ENCODE measurements at places on chromosomes 3 and 15.

DNA sequence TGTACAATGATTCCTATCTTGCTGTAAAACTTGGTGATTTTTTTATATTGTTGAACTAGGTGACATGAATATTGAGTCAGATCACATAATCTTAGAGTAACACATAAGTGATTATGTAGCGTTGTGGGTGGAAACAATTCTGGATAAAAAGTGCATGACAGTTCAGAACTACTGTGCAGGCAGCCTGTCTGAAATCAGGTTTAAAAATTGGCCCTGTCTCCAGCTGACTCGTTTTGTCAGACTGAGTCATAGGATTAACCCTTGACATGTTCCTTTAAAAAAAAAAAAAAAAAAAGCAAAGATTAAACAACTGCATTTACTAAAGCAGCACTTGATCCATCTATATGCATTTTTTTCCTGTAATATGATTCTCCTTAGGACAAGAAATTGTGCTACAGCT, 160.0 kb upstream of the CGNL1 start:
- DNase-seq: peak; percentile 20

- DNase-seq: peak; percentile 58
Observed at GRCh38 chr3:129162729-129163579, 2.1 kb upstream of the ISY1 start.

DNA sequence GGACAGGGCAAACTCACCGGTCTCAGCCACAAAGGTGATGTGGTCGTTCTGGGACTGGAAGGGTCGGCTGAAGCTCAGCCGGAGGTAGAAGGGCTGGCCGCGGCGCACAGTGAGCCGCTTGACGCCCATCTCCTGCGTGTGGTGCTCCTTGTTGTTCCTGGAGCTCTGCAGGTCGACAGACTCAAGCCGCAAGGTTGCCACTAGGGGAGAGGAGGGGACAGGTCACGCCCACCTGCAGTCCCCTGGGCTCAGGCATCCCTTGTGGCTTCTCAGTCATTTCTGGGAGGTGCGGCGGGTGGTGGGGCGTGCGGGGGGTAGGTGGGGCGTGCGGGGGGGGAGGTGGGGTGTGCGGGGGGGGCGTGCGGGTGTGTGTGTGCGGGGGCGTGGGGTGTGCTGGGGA, 26.7 kb upstream of the TGM5 start:
- no peak for DNase-seq

GRCh38 chr15:91099616-91099994, 452 bp upstream of the SV2B start:
- DNase-seq: peak; percentile 12

GRCh38 chr15:62953021-62953420, 89.5 kb upstream of the TPM1 start:
- no peak for DNase-seq

- DNase-seq: no peak
Observed at GRCh38 chr3:65619888-65620287, 418.8 kb downstream of the MAGI1 start.
